Ascending aorta (tissue), 2 donors: ENCODE measurements at places on chromosomes 2 and 18.

DNA sequence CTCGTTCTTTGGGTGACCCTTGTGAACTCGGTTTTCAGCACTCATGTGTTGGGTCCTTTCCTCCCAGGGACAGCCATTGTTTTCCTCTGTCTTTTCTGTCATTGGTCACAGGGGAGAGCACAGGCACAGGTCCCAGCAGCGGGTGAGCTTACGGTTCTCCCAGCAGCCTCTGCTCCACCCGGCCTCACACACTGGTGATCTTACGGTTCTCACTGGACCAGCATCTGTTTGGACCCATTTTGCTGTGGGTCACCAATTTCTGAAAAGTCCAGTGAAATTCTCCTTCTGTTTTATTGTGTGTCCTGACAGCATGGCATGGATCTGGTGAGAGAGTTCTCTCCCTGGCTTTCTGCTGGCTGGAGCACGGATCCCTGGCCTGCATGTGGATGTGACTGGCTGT, 49.8 kb upstream of the ANKRD62 start:
- DNase-seq, result no peak

DNA sequence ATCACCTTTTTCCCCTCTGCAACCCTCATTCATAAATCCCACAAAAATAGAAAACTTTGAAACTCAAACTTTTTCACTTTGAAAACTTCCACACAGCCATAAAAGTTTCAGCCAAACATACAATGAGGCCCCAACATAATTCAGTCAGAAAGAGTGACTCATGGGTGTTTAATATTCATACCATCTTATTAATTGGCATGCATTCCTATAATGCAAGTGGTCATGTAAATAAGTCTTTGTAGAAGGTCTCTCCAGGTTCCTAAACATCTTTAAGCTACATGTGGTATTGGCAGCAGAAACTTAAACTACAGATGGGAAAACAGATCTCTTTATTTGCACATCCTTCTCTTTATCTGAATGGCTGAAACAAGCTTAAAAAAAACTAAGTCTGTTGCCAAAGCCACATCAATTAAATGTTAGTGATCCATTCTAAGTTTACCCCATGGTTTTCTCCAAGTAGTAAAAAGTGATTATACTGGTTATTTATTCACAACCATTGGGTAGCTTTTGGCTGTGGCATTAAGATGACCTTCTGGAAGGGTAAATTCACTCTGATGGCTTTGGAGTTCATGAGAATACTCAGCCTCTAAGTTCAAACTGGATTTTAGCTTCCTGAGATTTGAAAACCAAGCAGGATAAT, 70.2 kb upstream of the LYPD1 start:
- DNase-seq, result no peak

- peak; percentile 27 for DNase-seq
These were observed 2.2 kb downstream of the HOXD12 start for GRCh38 chr2:176101842-176102241.

DNA sequence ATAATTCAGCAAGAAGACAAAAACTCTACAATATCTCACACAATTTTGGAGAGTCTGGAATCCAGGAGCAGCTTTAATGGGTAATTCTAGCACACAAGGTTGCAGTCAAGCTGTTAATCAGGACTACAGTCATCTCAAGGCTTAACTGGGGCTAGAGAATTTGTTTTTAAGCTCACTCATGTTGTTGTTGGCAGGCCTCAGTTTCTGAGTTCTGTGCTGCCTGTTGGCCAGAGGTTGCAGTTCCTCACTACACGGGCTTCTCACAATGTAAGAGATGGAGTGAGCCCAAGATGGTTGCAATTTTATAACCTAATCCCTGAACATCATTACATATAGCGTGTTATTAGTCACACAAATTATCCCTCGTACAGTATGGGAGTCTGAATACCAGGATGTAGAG, 50.6 kb upstream of the TMEFF2 start:
- DNase-seq, result no peak

- no peak for DNase-seq
These were observed 405.7 kb downstream of the PIK3C3 start for GRCh38 chr18:42360716-42361115.

DNA sequence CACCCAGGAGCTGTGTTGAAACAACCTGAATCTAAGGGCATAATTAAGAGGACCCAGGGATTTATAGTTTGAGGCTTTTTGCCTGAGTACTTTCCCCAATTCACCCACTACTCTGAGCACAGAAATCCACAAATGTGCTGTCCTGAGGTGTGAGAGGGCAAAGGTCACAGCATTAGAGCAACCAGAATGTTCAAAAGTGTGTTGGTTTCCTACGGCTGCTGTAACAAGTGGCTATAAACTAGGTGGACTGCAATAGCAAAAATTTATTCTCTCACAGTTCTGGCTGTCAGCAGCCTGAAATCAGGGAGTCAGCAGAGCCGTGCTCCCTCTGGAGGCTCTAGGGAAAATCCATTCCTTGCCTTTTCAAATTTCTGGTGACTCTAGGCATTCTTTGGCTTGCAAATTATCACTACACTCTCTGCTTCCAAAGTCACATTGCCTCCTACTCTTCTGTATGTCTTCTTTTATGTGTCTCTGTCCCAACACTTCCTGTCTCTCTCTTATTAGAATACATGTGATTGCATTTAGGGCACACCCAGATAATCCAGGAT, 91.4 kb upstream of the TACR1 start:
- DNase-seq, result no peak

GRCh38 chr2:215356948-215357461, 45.1 kb downstream of the ATIC start:
- DNase-seq, result no peak

- DNase-seq, result no peak
These were observed 456.3 kb upstream of the MYT1L start for GRCh38 chr2:2787301-2787907.

- DNase-seq, result no peak
These were observed 211.0 kb downstream of the TGIF1 start for GRCh38 chr18:3660739-3661515.

GRCh38 chr2:119879502-119879901, 119.8 kb downstream of the PTPN4 start:
- DNase-seq, result no peak

- no peak for DNase-seq
These were observed 980 bp upstream of the PDE6D start for GRCh38 chr2:231781798-231782726.

GRCh38 chr2:234880551-234881211, 71.1 kb upstream of the SH3BP4 start:
- no peak for DNase-seq

DNA sequence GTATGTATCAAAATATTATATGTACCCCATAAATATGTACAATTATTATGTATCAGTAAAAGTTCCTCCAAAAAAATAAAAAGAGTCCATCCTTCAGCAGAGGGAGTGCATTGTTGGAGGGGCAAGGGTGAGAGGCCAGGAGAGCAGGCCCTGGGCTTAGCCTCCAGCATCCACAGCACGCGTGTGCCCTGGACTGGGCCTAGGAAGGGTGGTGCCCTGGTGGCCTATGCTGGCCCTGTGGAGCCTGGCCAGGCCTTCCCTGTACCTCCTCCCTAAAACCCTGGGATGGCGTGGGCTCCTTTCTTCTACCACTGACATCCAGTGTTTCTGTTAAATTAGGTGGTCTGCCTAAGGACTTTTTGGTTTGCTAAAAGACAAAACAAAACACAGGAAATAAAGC, 93.4 kb downstream of the SH3RF3 start:
- no peak for DNase-seq

DNA sequence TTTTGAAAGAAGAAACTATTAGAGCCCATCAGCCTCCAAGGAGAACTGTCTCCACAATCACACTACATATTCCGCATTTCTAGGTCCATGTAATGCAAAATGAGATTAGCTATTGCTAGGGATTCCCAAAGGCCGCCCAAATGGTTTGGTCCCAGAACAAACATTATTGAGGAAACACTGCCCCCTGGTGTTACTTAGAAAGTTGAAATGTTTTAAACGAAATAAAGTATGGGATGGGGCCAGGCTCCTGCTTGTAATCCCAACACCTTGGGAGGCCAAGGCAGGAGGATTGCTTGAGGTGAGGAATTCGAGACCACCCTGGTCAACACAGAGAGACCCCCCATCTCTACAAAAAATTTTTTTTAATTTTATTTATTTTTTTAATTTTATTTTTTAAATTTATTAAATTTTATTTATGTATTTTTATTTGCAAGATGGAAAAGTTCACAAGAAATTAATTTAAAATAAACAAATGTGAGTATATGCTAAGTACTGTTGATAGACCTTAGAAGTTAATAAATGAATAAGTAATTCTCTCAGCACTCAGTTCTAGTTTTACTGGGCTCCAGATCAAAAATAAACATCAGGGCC, 5.5 kb downstream of the NHEJ1 start:
- no peak for DNase-seq
